CD4-positive, alpha-beta T cell treated with Interferon alpha-2 for 1 hour (primary cell): ENCODE measurements at places on chromosomes 4 and X.

- DNase-seq, result no peak
Observed at GRCh38 chr4:173448103-173448502, 49.2 kb upstream of the SCRG1 start.

DNA sequence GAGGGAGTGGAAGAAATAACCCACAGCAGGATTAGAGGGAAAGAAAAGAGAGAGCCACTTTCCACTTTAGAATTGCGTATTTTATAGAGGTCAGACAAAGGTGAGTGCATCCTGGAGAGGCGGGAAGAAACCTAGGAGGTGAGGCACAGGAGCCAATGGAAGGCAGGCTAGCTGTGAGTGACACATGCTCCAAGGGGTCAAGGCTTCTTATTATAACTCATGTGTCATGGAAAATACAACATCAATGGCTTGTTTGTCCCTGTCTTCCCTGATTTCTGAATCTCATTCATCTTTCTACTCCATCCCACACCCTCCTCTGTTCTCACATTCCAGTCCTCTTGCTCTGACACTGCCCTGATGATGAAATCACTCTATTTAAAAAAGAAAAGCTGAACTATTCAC lies 14.4 kb downstream of the ANXA3 start:
- DNase-seq, result no peak

- DNase-seq, result no peak
Observed at GRCh38 chr4:52874948-52875347, 12.8 kb downstream of the RASL11B start.

GRCh38 chrX:136304493-136304892 lies 3.7 kb downstream of the ADGRG4 start:
- no peak for DNase-seq

- DNase-seq, result no peak
Observed at GRCh38 chr4:155548173-155548572, 118.5 kb upstream of the GUCY1A1 start.

DNA sequence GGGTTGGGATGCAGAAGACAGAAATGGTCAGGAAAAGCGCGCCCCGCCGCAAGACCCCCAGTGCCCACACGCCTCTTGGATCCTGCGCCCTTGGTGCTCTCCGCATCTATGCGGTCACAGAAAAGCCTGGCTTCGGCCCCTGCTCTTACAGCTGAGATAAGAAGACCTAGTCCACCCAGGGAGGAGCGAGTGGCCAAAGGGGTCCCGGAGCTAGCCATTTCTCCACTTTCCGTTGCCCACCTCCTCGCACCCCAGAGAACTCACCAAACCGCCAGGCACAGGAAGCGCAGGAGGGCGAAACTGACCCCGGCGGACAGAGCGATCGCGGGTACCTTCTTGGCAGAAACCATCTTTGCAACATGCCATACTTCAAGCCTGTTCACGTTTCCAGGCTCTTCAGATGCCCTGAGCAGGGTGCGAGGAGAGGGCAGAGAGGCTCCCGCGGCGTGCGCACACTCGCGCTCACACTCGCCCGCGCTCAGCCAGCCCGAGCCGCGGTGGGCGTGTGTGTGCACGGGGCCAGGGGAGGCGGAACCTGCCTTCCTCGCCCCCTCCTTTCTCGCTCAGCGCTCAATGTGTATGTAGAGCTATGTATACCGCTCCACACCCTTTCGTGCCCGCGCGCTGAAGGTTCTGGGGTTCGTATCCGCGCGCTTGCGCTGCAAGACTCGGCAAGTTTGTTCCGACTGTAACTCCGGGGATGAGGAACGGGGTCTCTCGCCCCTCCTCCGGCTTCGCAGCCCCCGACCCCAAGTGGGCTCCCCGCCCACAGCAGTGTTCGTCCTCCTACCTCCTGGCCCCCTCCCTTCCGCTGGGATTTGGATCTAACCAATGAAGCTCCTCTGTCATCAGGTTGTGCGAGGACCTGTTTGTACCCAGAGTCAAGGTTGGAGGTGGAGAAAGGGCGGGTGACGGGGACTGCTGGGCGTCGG lies at the start of gene GABRA4:
GABRA4 (minus strand) TSS at position 507 of the 932 bp plus-strand sequence; CDS start at position 350, 157 bp downstream.
- DNase-seq, result no peak

DNA sequence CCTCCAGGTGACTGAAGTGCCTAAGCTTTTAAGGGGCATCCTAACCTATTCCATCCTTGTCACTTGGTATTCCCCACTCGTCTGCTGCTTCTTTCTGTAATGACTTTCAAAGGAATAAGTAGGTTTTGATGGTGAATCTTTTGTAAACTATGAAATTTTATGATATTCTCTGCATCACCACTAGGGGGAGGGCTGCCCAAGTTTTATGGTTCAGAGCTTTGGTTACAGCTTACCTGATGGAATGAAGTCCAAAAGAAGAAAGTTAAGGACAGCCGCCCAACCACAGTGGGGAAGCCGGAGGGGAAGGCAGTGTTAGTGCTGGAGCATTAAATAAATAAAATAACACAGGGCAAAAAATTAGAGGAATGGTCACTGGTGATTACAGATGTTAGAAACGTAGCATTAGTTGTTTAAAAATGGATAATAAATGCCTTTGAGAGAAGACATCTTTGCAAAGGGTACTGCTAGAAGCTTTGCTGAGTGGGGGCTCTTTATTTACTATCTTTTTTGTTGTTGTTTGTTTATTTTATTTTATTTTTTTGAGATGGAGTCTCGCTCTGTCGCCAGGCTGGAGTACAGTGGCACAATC lies 204.9 kb downstream of the GBA3 start:
- DNase-seq, result peak; percentile 4

DNA sequence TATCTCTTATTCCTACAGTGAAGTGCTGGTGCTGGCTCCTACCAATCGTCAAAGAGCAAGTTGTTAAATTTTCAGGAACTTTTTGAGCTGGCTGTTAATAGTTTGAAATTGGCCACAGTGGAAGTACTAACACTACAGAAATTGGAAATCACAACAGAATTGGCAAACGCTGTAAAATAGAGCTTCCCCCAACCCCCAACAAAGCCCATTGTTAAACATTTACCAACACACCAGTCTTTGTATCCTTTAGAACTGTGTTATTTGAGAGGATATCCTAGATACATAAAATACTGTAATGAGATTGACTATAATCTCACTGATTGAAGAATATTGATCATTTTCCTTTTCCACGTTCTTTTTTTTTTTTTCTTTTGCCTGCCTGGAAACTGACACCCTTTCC lies 37.4 kb downstream of the FAM241A start:
- no peak for DNase-seq

DNA sequence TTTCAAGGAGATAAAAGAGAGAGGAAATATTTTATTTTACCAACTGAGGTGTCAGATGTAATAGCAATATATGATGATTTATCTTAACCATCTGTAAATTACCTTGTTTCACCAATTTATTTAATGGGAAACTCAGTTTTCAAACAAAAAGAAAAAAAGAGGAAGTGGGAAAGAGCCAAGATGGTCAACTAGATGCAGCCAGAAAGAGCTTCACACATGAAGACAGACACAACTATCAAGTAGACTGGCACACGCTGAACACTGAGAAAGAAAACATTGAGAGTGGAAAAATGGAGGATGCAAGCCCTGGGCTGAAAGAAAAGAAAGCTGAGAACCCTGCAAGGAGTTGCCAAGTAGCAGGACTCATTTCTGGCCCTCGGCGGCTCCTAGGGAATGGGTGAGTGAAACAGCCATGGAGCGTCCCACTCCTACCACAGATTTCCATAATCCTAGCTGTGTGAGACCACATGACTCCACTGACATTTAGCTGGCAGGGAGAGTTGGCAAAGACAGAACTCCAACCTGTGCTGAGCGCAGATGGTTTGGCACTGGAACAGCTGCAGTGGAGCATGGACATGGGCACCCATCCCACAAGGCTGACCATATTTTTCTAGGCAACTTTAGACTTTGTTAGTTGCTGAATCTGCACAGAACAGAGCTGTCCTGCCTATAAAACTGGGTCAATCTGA lies 409.3 kb downstream of the FAM47B start:
- DNase-seq, result no peak

- DNase-seq, result no peak
Observed at GRCh38 chr4:164874789-164875188, 2.2 kb upstream of the APELA start.

GRCh38 chr4:165707128-165707527 lies 165.9 kb upstream of the TLL1 start:
- DNase-seq, result no peak

- DNase-seq, result no peak
Observed at GRCh38 chrX:136652822-136653723, 5.1 kb downstream of the CD40LG start.

- DNase-seq, result no peak
Observed at GRCh38 chr4:25002681-25003080, 28.1 kb downstream of the LGI2 start.

DNA sequence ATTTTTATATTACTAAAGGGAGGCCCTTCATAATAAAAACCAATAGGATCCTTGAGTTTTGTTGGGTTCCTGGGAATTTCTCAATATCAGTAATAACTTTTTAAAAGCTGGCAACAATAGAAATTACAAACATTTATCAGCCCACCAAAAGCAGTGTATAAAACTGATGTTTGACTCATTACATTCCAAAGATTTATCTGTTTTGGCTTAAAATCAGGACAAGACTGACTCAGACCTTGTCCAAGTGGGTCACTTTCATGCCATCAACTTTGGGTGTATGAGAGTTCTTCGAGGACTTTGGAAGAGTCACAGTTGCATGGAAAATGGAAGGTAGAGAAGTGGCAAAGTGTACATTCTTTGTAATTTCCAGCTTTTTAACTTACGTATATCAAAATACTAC lies 102.8 kb downstream of the FRMPD4 start:
- no peak for DNase-seq

GRCh38 chr4:107164962-107165475 lies 128.9 kb upstream of the DKK2 start:
- no peak for DNase-seq

GRCh38 chr4:141058591-141059512 lies 74.4 kb downstream of the RNF150 start:
- DNase-seq, result no peak

GRCh38 chr4:181437895-181438294 lies 805.3 kb upstream of the TENM3 start:
- no peak for DNase-seq

DNA sequence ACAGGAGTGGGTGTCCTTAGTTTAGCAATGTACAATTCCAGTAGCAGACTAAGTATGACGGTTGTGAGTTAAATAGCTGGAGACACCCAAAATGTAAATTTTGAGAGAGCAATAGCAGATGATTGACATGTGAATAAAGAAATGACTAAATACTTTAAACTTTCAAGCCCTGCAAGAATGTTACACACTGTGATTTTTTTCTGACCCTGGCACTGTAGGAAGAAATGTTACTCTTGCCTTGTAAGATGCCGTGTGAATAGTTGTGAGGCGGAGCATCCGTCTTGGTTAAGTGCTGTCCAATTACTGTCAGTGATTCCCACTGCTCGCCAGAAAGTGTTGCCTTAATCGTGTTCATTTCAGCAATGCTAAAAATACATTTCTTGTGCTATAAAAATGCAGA lies 1248.1 kb downstream of the RAPGEF2 start:
- DNase-seq, result no peak

DNA sequence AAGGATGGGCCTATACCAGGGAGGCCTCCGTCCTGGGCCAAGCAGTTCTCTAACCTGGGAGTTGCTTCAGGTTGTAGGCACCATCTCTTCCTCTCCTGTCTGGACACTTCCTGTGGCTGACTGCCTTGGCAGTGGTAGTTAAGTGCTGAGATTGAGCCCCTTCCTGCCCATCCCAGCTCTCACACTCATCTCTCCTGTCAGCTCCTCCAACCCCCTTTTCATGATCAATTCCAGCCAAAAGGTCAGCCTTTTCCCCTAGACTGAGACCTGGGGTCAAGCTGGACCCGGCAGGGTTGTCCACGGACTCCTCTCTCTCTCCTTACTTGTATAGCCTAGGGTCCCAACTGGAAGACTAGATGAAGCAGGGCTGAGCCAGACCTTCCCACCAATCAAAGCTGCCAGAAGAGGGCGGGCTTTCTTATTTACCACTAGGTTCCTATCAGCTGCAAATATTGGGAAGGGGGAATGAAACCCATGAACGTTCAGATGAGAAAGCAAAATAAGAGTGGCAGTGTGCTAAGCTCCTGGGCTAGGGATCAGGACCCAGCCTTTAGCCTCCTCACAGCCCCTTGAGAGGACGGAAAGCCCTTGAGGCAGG lies 34.5 kb downstream of the KDM5C start:
- DNase-seq, result no peak

DNA sequence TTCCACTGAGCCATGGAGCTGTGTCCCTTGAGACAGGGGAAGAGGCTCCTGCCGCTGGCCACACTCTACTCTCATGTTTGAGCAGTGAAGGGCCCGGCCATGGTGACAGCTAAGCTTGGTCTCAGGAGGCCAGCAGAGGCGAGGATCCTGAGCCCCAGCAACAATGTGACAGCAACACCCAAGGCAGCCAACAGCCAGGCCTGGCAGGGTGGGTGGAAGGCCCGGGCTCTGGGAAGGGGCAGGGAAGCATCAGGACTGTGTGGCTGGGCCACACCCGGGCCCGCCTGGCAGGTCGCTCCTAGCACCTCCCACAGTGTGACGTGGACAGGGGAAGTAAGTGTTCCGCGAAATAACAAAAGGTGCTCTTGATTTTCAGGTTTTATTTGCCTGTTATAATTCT lies 24.8 kb downstream of the L1CAM start:
- no peak for DNase-seq

GRCh38 chrX:3599802-3600430 lies 113.5 kb downstream of the PRKX start:
- DNase-seq, result no peak

GRCh38 chrX:149962859-149963757 lies 24.8 kb upstream of the EOLA2 start:
- no peak for DNase-seq

DNA sequence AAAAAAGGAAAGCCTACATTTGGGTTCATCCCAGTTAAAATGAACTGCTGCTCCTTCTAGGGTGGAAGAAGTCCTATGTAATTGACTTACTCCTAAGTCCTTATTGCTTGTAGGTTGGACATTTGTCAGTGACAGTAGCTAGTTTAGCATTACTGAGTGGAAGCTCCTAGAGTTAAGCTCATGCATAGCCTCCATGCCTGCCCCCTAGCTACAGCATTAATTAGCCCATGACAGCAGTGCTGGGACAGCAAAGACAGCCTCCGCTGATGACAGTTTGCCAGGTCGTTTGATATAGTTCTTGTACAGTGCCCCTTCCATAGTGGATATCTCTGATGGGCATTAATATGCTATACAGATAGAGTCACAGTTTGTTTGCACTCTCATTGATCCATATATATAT lies 18.7 kb upstream of the GALNTL6 start:
- DNase-seq, result no peak

DNA sequence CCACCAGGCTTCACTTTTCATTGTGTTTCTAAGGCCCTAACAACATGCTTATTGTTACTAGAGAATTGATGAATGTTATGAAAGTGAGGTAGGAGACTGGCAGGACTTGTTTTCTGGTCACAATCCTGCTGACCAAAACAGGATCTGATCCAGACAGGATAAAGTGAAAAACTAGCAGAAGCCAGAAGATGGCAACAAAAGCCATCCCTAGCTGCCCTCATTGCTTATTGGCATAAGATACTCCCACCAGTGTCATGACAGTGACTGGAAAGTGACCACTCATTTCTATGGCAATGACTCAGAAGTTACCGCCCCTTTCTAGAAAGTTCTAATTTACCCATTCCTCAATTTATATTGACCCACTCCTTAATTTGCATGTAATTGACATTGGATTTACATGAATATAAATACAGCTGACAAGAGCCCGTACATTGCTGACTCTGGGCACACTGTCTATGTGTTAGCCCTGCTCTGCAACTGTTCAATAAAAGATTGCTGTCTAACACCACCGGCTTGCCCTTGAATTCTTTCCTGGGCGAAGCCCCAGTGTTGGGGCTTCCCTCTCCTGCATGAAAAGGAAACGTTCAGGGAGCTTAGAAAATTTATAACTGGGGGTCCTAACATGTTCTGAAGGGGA lies 30.0 kb upstream of the FGG start:
- no peak for DNase-seq

- no peak for DNase-seq
Observed at GRCh38 chrX:111102636-111103035, 6.6 kb downstream of the PAK3 start.
